ENCODE measurements at places on chromosomes 12 and 14.

- H3K27me3 ChIP-seq: no peaks in the 10 kb centered on the region
- DNase-seq: no peak
- no peak overlapping the region for H3K27ac ChIP-seq
- H3K36me3 ChIP-seq: peaks cover 68% of the 10 kb centered on the region
- no peak overlapping the region for H3K4me3 ChIP-seq
These were observed 51.3 kb downstream of the MAPKAPK5 start for GRCh38 chr12:111893287-111893686.

DNA sequence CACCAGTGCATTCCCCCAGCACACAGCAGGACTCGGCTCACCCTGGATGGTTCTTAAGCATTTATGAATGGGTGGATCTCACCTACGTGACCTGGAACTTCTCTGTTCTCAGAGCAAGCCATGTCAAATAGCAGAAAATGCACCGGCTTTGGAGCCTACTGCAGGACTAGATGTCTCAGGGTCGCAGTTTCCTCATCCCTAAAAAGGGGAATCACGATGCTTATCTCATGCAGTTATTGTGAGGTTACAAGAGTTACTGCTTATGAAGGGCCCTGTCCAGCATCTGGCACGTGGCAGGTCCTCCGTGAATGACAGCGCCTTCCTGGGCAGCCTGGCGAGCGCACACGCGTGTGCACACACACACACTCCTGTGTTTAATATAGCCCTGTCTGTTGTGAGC lies 128.5 kb downstream of the ETV6 start:
- H3K4me3 ChIP-seq: no peak overlapping the region
- peaks cover 11% of the 10 kb centered on the region for H3K36me3 ChIP-seq
- no peak for DNase-seq
- peaks cover 36% of the 10 kb centered on the region for H3K4me1 ChIP-seq
- H3K27ac ChIP-seq: peak overlapping the region; percentile 67

- H3K4me3 ChIP-seq: no peak overlapping the region
- H3K36me3 ChIP-seq: no peaks in the 10 kb centered on the region
- H3K27me3 ChIP-seq: no peaks in the 10 kb centered on the region
- no peaks in the 10 kb centered on the region for H3K4me1 ChIP-seq
These were observed 201.0 kb downstream of the TMX1 start for GRCh38 chr14:51441001-51441400.

GRCh38 chr12:20039562-20039961 lies 328.8 kb upstream of the PDE3A start:
- no peaks in the 10 kb centered on the region for H3K4me1 ChIP-seq
- H3K4me3 ChIP-seq: no peak overlapping the region
- no peaks in the 10 kb centered on the region for H3K27me3 ChIP-seq
- no peak overlapping the region for H3K27ac ChIP-seq
- no peak for DNase-seq

DNA sequence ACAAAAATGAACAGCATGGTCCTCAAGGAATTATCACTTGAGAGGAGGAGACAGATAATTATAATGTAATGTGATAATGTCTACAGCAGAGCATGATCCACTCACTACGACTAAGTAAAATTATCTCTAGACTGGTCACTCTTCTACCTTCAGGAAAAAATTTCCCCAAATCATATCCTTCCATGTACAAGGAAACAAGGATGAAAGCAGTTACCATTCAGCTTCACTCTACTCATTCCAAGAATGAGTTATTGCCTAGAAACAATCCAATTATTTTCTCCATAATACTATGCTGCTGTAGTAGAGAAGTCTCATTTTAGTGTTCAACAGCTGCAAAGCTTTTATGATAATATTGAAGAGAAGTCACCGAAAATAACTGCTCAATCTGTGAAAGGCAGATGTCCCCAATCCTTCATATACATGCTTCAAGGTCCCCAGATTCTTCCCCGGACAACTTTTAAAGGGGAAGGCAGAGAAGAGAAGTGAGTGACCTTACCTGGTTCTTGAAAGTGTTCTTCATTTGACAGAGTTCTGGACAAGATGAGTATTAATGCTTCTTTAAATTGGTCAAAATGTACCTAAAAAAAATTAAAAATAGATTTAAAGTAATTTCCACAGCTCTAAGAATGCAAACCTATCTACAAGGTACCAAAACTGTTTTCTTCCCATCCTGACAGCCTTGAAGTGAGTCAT lies 24.6 kb downstream of the NIN start:
- no peak overlapping the region for H3K27ac ChIP-seq
- H3K36me3 ChIP-seq: peaks cover 36% of the 10 kb centered on the region
- H3K4me3 ChIP-seq: no peak overlapping the region
- H3K4me1 ChIP-seq: no peaks in the 10 kb centered on the region
- H3K27me3 ChIP-seq: no peaks in the 10 kb centered on the region

- no peaks in the 10 kb centered on the region for H3K36me3 ChIP-seq
- no peak overlapping the region for H3K4me3 ChIP-seq
- H3K27me3 ChIP-seq: peaks cover 23% of the 10 kb centered on the region
- H3K27ac ChIP-seq: no peak overlapping the region
- H3K4me1 ChIP-seq: peaks cover 10% of the 10 kb centered on the region
These were observed 16.4 kb upstream of the RNASE4 start for GRCh38 chr14:20667957-20668356.

DNA sequence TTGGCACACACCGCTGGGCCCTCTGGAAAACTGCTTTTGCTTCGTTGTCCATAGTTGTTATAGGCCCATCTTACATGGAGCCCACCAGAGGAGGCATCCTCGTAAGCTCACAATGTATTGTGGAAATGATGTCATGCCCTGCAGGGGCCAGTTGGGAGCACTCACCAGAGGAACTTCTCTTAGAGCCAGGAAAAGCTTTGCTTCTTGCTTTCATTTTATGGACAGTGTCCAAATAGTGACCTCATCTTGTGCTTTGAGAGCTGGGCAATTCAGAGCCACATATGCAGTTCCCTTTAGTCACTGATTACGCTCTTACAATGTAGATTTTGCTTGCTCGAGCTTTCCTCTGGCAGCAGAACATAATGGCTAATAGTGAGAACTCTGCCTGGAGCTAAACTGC lies 275.6 kb downstream of the AACS start:
- DNase-seq: no peak
- no peak overlapping the region for H3K27ac ChIP-seq
- H3K36me3 ChIP-seq: no peaks in the 10 kb centered on the region

DNA sequence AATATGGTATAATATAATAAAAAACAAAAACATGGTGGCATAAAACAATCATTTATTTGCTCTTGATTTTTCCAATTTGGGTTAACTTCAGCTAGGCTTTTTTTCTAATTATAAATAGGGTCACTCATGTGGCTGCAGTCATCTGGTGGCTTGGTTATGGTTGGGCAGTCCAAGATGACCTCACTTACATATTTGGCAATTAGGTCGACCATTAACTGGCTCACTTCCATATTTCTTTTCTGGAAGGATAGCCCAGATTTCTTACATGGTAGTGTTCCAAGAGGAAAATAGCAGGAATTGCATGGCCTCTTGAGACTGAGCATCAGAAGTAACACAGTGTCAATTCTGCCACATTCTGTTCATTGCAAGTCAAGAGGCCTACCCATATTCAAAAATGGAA lies 153.4 kb downstream of the FUT8 start:
- no peaks in the 10 kb centered on the region for H3K27me3 ChIP-seq
- no peaks in the 10 kb centered on the region for H3K4me1 ChIP-seq
- H3K27ac ChIP-seq: no peak overlapping the region
- no peak overlapping the region for H3K4me3 ChIP-seq
- no peak for DNase-seq

GRCh38 chr12:103558879-103559278 lies 28.2 kb upstream of the STAB2 start:
- H3K4me1 ChIP-seq: no peaks in the 10 kb centered on the region
- no peak for DNase-seq
- no peaks in the 10 kb centered on the region for H3K27me3 ChIP-seq
- H3K4me3 ChIP-seq: no peak overlapping the region
- no peaks in the 10 kb centered on the region for H3K36me3 ChIP-seq
- no peak overlapping the region for H3K27ac ChIP-seq

GRCh38 chr14:76727384-76727783 lies 33.9 kb upstream of the VASH1 start:
- DNase-seq: no peak
- H3K27me3 ChIP-seq: no peaks in the 10 kb centered on the region
- H3K36me3 ChIP-seq: no peaks in the 10 kb centered on the region
- no peak overlapping the region for H3K4me3 ChIP-seq
- H3K27ac ChIP-seq: no peak overlapping the region

DNA sequence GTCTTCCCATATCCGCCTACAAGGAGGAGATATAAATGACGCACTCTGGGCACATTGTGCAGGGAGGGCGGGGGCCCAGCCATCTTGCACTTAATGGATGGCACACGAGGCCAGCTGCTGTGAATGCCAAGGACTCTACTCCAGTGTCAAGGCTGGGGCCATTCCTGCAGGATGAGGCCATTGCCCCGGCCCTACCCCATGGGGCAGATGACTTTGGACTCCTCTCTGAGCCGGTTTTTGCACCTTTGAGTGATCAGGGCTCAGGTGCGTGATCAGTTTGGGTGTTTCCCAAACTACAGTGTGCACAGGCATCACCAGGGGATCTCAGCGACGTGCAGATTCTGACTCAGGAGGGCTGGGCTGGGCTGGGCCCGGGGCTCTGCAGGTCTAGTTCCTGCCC lies 16.1 kb downstream of the MMAB start:
- no peaks in the 10 kb centered on the region for H3K36me3 ChIP-seq
- H3K4me3 ChIP-seq: no peak overlapping the region
- no peaks in the 10 kb centered on the region for H3K4me1 ChIP-seq
- no peak for DNase-seq
- H3K27me3 ChIP-seq: no peaks in the 10 kb centered on the region

- H3K27ac ChIP-seq: no peak overlapping the region
- no peak overlapping the region for H3K4me3 ChIP-seq
- DNase-seq: no peak
These were observed 58.1 kb downstream of the PLEKHG3 start for GRCh38 chr14:64762044-64763034.

- peak overlapping the region; percentile 93 for H3K4me3 ChIP-seq
- no peak for DNase-seq
- H3K36me3 ChIP-seq: no peaks in the 10 kb centered on the region
These were observed 733 bp upstream of the PPFIBP1 start for GRCh38 chr12:27523305-27523641.

DNA sequence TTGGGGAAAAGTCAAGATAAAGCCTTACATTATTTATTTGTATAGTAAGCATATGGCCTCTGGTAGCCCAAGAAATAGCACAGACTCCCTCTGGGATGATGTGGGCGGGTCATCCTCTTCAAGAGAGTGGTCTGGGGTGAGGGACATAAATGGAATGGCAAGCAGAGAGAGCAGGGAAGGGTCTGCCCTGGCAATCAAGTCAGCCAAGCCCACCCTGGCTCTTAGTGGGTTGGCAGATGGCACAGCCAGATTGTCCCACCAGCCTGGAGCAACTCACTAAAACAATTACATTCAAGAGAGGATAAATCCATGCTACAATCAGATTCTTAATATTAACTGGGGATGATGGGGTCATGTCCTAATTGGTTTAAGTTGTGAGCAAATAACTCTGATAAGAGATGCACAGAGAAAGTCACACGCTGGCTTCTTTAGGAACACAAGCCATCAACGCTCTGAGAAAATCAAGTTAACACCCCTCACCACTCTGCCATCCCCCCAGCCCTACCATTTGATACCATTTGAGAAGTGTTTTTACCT lies 2.8 kb upstream of the PELI2 start:
- H3K27ac ChIP-seq: no peak overlapping the region
- H3K27me3 ChIP-seq: no peaks in the 10 kb centered on the region
- H3K4me3 ChIP-seq: no peak overlapping the region
- no peak for DNase-seq
- no peaks in the 10 kb centered on the region for H3K36me3 ChIP-seq

DNA sequence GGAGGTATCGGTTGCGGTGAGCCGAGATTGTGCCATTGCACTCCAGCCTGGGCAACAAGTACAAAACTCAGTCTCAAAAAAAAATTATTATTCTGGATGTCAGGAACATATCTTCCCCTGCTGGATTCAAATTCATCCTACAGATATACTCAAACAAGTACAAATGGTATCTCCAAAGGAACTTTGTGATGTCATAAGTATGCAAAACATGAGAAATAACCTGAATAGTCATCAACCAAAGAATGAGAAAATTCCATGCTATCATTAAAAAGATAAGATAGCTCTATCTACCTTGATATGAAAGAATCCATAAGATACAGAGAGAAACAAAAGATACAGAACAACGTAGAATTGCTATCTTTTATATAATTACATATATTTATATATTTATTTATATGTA lies 67.7 kb downstream of the EEA1 start:
- H3K4me3 ChIP-seq: no peak overlapping the region
- H3K27me3 ChIP-seq: no peaks in the 10 kb centered on the region
- no peak overlapping the region for H3K27ac ChIP-seq
- DNase-seq: no peak

DNA sequence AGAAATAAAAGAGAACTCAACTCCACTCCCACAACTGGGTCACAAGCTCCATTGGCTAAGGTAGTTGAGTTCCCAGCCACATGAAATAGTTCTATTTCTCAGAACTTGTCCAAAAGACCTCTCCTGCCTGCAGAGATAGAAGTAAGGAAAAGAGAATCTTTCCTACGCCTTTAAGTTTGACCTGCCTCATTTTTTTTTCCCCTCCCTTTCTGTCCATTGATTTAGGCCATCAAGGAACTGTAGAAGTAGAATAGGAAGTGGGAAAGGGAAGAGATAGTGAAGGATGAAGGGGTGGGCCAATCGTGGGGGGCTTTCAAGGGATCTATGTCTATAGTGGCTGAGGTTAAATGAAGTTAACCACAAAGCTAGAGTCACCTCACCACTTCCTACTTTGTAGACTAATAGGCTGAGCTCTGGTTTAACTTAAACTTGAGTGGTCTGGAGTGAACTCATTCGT lies 13.9 kb upstream of the NUDT4 start:
- no peaks in the 10 kb centered on the region for H3K27me3 ChIP-seq
- H3K36me3 ChIP-seq: no peaks in the 10 kb centered on the region
- peak; percentile 40 for DNase-seq
- no peak overlapping the region for H3K4me3 ChIP-seq

DNA sequence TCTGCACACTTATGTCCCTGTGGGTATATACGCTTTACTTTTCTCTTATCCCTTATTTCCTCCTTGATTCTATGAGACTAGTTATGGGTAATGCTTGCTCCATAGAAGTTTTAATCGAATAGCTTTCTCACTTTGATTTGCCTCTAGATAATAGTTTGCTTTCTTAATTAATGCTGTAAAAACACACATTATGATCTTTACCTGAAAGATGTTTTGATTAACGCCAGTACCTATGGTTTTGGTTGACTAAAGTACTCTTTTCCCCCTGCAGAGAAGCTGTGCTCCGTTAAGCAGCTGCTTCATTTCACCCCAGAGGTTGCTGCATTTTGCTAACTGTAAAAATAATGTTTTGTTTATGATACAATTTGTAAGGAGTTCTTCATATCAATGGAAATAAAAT lies 362.3 kb downstream of the FLRT2 start:
- no peak for DNase-seq
- H3K4me3 ChIP-seq: no peak overlapping the region
- H3K27ac ChIP-seq: no peak overlapping the region
- H3K4me1 ChIP-seq: no peaks in the 10 kb centered on the region
- H3K36me3 ChIP-seq: no peaks in the 10 kb centered on the region
- H3K27me3 ChIP-seq: no peaks in the 10 kb centered on the region

- H3K27me3 ChIP-seq: no peaks in the 10 kb centered on the region
- no peak overlapping the region for H3K27ac ChIP-seq
- H3K36me3 ChIP-seq: no peaks in the 10 kb centered on the region
- H3K4me1 ChIP-seq: peaks cover 11% of the 10 kb centered on the region
- DNase-seq: no peak
These were observed 3.4 kb downstream of the TXNRD1 start for GRCh38 chr12:104218935-104219334.
